NCI-H187 treated with DMSO at 0.1 percent for 48 hours (cell line): ENCODE measurements at places on chromosomes 12 and 14.

DNA sequence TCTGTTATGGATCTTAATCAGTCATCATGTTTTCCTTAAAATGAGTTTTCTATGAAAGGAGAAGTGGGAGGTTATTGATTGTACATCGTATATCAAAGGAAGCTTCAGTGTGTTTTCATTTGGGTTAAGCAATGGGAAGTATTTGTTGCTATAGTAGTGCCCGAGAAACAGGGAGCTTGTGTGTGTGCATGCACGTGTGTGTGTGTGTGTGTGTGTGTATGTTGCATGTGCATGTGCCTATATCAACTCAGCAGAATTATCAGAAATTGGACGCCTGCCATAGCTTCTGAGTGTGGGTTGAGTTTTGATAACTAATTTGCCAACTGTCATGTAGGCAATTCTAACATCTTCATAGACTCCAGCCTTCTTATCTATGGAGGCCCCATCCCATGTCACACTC, 246.1 kb upstream of the CRY1 start:
- DNase-seq, result no peak

DNA sequence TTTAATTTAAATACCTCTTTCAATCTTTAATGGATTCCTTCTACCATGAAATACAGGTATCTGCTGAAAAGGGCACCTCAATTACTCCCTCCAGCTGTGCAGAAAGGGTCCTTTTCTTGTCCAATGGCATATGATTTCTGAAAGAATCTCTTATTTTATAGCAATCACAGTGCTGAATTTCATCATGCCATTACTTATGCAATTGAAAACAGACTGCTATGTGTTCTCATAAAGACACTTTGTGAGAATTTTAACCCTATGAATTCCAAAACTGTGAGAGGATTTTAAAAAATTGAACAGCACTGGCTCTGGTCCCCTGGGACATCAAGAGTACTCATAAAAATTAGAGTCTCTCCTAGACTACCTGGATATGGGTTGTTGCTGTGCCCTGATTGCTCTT, 45.9 kb upstream of the CNOT2 start:
- no peak for DNase-seq

GRCh38 chr14:33198684-33199083, 260.0 kb downstream of the NPAS3 start:
- no peak for DNase-seq

- DNase-seq, result no peak
Observed at GRCh38 chr12:52164624-52165023, 27.2 kb downstream of the KRT80 start.

DNA sequence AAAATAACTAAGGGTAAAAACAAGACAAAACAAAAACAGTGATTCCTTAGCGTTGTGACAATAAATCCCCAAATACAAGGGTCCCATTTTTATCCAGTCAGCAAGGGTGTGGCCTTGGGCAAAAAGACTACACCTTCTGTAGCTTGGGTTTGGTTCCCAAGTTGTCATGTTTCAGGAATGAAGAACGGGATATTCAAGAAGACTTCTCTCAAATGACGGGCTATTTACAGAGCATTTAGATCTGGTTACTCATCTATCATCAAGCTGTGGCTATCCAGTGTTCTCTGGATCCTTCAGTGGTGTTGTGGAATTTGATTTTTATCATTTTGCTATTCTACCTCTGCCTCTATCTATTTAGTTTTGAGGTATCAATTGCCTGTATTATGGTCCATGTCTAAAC, 219.7 kb downstream of the SLC25A21 start:
- DNase-seq, result no peak

GRCh38 chr12:67761566-67761965, 113.0 kb downstream of the DYRK2 start:
- no peak for DNase-seq

- DNase-seq, result no peak
Observed at GRCh38 chr14:44663136-44663535, 156.1 kb upstream of the FSCB start.

- DNase-seq, result no peak
Observed at GRCh38 chr14:106276326-106277267, 750.2 kb downstream of the TMEM121 start.

- no peak for DNase-seq
Observed at GRCh38 chr12:67431411-67432020, 162.4 kb downstream of the CAND1 start.

GRCh38 chr14:27559848-27560247, 962.0 kb upstream of the NOVA1 start:
- no peak for DNase-seq

GRCh38 chr12:114626-115211, 48.2 kb downstream of the IQSEC3 start:
- DNase-seq, result no peak

- no peak for DNase-seq
Observed at GRCh38 chr12:80282761-80283160, 161.3 kb upstream of the PTPRQ start.

DNA sequence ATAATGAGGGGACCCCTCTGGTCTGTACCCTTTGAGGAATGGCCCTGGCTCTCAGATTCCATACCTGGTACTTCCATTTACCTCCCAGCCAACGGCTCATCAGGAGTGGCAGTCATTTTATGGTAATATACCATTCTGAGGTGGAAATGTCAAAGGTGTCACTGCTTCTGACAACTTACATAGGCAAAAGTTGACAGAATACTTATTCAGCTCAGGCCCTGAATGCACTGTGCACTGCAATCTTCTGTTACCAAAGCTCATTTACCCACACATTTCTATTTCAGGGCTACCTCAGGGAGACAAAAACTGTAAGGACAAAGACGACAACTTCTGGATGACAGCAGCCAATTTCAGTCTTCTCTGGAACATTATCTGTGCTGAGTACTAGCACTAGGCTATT, 212.2 kb upstream of the TMEM260 start:
- no peak for DNase-seq

- no peak for DNase-seq
Observed at GRCh38 chr12:109722721-109723094, 9.1 kb downstream of the FAM222A start.

DNA sequence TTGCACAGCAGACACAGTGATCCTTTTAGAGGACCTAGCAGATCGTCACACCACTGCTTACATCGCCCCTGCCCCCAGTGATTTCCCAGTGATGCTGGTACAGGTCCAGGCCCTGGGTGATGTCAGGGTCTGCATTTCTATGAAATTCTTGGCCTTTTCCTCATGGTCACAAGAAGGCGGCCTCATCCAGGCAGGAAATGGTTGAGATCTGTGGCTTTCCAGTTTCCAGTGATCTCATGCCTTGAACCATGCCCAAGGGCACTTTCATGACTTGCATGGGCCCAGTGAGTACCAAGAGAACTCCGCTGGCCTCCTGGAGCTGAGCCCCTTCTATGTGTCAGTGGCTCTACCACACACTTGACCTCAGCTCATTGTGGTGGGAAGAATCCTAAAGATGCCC, 41.9 kb upstream of the BDKRB2 start:
- no peak for DNase-seq

DNA sequence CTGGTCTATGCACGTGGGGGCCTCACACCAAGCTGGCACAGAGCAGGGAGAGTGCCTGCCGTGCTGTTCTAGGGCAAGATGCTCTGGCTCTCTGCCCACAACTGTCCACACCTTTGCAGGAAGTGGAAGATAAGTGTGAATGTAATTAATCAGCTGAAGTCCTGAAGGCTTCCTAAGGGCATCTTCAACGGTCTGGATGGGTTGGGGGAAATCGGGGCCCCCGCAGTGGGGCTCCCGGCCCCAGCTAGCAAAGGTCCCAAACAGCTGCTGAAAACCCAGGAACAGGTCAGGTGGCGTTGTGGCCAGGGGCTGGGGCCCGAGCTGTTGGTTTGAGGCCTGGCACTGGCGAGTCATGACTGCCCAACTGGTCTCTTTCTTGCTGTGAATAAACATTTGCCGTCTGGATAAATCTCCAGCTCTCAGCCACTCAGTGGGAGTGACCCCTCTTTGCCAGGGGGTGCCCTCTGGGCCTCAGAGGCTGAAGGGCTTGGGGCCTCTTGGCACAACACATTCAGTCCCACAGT, 6.7 kb upstream of the SLC25A29 start:
- no peak for DNase-seq

DNA sequence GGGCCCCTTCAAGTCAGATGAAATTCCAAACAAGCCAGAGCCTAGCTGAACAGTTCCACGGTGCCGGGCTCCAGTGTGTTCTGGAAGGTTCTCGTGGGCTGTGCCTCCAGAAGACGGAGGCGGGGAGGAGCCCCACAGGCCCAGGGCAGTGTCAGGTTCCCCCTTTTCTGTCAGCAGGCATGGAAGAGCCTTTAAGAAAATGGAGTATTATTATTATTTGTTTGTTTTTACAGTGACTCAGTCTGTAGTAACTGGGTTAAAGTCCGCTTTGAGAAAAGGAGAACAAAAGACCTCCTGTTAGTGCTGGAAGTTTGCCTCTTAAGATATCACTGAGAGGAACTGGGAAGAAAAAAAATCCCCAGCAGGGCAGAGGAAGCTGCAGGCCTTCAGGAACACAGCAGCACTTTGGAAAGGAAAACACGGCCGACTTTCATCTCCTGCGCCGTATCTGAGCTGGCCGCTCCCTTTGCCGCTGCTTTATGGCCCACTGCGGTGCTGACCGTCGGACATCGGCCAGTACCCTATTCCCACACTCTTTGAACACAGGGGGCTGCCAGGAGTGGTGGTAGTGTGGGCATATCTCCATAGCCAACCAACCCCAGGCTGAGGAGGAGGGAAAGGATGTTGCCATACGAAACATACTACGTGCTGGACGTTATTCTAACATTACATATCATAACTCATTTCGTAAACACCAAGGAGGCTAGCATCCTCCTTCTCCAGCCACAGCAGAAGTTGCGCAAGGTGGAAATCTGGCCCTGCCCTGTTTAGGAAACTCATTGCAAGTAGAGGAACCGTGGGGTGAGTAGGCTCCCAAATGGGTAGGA, 194.0 kb downstream of the ZFP36L1 start:
- no peak for DNase-seq

DNA sequence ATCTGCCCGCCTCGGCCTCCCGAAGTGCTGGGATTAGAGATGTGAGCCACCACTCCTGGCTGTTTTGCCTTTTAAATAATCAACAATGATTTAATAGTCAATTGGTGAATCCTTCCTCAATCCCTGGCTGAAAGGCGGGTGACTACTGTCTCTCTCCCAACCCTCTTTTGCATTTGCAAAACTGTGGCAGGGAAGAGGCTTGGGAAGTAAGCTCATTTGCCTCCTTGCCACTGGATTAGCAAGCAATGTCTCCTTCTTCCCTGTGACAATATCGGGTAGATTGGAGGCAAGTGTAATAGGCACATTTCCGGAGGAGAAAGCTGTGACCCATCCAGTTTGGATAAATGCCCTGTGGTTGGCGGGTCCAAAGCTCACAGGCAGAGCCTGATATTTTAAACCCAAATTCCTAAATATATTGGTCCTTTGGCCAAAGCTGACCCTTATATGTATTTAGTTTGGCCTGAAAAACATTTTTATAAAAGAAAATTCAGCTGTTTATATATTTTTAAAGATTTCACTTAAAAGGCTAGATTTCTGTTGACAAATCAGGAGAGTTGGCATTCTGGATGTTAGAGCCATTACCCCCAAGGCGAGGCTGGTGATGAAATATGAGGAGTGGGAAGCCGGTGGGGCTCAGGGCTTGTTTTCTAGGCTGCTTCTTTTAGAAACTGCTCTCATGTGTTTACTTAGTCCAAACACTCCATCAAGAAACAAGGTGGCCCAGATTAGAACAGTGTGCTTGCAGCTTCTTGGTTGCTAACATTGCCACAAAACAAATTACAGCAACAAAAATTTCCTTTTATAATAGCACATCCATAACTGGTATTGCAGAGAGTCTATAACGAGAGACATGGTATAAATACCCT, 646.9 kb upstream of the TMEM132C start:
- no peak for DNase-seq

DNA sequence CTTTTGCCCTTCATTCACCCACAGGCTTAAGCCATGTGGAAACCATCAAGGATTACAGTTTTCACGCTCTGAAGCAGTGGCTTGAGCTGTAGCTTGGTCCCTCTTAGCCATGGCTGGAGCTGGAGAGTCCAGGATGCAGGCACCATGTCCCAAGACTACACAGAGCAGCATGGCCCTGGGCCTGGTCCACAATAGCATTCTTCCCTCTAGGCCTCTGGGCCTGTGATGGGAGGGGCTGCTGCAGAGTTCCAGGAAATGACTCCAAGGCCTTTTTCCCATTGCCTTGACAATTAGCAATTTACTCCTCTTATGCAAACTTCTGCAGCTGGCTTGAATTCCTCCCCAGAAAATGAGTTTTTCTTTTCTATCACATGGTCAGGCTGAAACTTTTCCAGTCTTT, 211.3 kb downstream of the RERGL start:
- no peak for DNase-seq

- DNase-seq, result no peak
Observed at GRCh38 chr14:105049753-105050550, 15.3 kb downstream of the GPR132 start.

- no peak for DNase-seq
Observed at GRCh38 chr12:21169878-21170472, 39.0 kb downstream of the SLCO1B1 start.
